Tibial nerve (tissue), 4 donors: ENCODE measurements at places on chromosomes 3 and 15.

- DNase-seq: no peak
Observed at GRCh38 chr3:185646382-185647133, 60.5 kb downstream of the SENP2 start.

DNA sequence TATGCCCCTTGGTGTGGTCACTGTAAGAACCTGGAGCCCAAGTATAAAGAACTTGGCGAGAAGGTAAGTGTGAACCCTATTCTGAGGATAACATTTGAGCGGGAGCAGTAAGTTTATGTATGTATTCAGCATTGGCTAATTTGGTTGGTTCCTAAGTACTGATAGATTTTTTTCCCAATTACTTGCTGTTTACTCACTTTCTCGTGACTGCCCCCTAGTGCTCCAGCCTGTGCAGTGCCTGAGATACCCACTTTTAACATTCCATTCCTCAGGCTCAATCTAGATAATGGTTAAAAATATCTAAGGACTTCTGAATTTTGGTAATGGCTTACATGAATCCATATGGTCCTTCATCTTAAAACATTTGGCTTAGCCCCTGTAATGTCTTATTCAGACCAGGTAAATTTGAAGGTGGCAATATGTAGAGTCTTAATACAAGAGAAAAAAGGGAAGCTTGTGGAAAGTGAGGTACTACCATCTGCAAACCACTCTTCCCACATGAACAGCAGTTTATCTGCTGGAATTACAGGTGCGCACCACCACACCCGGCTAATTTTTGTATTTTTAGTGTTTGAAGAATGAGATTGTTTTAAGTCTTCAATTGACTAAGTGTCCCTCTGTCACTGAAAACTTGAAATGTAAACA lies 7.1 kb downstream of the ELL3 start:
- DNase-seq: peak; percentile 79

DNA sequence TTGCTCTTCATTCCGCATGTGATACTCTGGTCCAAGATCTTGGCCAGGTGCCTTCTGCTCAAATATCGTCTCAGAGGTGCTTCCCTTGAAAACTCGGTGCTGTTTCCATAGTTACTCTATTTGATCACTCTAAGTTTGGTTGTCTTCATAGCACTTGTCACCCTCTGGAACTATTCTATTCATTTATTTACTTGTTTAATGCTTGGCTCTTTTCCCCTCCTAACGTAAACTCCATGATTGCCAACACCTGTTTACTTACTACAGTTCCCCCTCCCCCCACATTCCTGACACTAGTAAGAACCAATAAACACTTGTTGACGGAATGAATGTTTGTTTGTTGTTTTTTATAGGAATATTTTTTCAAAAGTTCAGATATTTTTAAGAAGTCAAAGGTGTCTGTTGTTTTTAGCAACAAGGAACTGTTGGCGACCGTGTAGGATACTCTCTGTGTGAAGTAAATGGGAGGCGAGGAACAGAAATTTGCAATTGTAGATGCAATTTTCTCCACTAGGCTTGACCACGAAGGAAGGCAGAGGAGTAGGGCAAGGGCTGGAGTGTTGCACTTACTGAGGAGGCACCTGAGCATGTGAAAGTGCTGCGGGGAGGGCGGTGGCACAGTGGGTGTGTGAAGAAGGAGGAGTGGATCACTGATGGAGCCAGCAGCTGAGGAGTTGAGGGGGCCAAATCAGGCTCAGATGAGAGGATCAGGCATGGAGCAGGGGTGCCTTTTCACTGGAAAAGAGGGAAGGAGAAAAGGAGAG lies 48.4 kb downstream of the MOBP start:
- no peak for DNase-seq

- no peak for DNase-seq
Observed at GRCh38 chr3:89234620-89235019, 127.2 kb downstream of the EPHA3 start.

DNA sequence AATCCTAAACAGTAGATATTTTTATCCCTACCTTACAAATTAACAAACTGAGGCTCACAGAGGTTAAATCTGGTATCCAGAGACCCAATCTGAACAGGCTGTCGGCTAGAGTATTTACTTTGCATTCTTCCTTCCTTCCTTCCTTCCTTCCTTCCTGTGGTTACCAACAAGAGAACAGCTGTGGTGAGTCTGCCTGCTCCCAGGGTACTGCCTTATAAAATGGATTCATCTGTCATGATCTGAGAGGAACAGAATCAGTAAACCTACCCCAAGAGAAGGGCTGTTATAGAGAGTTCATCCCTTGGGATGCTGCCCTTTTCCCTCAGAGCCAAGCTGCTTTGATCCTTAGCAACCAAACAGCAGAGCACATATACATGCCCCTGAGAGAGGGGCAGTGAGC lies 3.6 kb downstream of the GADL1 start:
- no peak for DNase-seq

- DNase-seq: no peak
Observed at GRCh38 chr3:69033470-69033869, 18.7 kb downstream of the TMF1 start.

- DNase-seq: no peak
Observed at GRCh38 chr15:65952391-65953053, 83.2 kb downstream of the RAB11A start.

DNA sequence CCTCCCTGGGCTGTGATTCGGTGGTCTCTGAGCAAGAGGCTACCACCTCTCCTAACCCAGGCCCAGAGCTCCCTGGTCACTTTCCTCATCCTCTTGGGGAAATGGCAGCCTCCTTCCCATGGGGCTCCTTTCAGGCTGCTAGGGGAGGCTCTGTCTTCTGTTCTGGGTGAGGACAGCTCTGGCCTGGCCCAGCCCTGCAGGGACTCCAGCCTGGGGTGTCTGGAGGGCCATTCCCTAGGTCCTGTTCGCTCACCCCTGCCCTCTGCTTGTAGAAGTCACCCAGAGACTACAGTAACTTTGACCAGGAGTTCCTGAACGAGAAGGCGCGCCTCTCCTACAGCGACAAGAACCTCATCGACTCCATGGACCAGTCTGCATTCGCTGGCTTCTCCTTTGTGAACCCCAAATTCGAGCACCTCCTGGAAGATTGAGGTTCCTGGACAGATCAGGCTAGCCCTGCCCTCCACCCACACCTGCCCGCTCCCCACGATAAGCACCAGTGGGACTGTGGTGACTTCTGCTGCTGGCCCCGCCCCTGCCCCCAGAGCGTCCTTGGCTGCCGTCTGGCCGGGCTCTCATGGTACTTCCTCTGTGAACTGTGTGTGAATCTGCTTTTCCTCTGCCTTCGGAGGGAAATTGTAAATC lies 30.9 kb downstream of the PRKCD start:
- no peak for DNase-seq

DNA sequence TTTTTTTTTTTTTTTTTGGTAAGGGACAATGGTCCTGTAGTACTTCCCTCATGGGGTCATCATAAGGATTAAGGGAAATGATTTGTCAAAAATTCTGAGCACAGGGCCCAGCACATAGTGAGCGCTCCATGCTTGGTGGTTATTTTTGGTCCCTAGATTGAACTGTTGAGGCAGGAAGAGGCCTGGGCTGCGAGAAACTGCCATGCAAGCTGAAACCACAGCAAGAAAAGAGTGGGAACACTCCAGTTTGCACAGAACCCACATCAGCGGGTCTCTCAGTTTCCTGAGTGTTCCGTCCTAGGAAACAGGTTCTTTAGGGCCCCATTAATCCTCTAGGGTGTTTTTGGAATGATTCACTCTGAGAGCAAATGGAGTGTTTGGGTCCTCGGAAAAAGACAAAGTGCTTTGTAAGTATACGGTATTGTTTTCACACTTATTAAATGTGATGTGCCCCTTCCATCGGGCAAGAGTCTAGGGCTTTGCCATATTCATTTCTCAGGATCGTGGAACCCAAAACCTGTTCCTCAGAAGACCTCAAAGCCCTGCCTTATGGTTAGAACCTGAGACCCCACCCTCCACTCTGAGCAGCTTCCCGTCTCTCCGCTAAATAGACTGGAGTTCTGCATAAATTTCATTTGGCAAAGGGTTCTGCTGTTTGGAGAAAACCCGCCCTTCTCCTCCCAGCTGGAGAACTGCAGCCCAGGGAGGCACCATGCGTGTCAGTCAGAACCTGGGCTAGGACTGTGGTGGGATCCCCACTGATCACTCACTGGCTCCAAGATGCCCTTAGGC lies 60.4 kb downstream of the SPSB4 start:
- no peak for DNase-seq

DNA sequence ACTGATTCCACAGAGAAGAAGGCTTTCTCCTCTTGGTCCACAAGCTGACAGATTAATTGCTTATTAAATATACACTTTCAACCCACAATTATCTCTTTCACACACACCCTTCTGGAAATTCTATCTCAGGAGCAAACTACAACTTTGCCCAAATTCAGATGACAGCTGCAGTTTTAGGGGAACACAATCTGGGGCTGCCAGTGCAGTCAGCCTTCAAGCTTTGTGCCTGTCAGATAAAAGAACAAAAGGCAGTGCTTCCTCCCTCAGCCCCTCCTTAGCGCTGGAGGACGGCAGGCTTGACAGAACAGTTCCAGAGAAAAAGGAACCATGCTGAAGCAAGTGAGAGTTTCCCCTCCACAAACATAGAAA lies 99.6 kb downstream of the TMCC1 start:
- no peak for DNase-seq

- no peak for DNase-seq
Observed at GRCh38 chr15:77716632-77717332, 84.1 kb upstream of the LINGO1 start.

DNA sequence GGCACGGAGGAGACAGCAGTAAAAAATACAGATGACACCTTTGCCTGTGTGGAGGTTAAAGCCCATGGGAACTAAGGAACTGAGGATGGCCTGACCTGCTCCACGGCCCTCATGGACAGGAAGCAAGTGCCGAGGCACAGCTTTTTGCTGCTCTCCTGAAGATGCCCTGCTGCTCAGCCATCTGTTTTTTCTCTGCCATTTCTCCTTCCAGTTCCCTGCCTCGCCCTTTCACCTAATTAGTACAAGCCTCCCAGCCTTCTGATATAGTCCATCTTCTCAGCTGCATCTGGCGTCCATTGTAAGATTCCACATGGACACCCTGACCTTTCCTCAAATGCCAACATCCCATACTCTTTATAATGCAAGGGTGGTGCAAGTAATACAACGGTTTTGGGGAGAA lies 11.8 kb upstream of the CXCR6 start:
- no peak for DNase-seq
